Skeletal muscle cell (primary cell): ENCODE measurements at places on chromosomes 7 and 10.

DNA sequence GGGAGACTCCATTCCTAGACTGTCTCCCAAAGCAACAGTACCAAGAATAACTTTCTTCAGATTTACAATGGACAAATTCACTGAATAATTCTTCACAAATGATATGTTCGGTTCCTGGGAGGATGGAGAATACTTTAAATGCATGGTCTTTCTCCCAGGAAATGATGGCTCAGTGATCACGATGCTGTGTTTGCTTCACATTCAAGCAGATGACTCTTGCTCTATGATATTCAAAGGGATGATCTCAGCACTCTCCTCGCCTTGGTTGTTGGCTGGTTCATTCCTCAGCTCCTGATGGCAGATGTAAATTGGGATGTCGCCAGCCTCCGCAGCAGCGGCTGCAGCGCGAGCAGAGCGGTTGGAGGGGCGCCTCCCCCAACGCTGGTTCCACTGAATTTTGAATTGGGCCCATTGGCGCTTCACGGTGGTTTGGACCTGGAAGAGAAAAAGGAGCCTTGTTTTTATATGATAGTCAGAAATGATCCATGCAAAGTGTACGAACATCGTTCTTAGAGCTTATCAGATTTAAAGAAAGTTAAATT is 148.3 kb downstream of the CALCR start:
- no peak for DNase-seq

- no peak for DNase-seq
These were observed 12.4 kb downstream of the UBE2H start for GRCh38 chr7:129940329-129940728.

GRCh38 chr10:132564249-132564605 is 26.6 kb downstream of the INPP5A start:
- no peak for DNase-seq

DNA sequence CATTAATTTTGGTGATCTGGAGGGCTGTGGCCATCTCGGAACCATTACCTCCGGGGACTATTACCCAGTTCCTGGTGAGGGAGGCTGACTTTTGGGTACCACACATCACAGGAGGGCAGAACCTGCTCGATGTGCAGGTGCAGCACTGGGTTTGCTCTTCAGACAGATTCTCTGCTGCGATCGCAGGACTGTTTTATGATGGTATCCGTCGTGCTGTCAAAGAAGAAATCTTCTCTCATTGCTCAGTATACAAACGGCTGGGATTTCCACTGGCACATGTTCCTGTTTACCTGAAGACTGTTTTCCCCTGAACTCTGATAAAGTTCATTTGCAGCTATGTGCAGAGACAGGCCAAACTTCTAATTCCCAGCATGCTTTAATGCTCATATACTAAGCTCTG is 27.2 kb upstream of the SHH start:
- DNase-seq, result no peak

GRCh38 chr10:6650586-6650985 is 70.5 kb upstream of the PRKCQ start:
- DNase-seq, result no peak

DNA sequence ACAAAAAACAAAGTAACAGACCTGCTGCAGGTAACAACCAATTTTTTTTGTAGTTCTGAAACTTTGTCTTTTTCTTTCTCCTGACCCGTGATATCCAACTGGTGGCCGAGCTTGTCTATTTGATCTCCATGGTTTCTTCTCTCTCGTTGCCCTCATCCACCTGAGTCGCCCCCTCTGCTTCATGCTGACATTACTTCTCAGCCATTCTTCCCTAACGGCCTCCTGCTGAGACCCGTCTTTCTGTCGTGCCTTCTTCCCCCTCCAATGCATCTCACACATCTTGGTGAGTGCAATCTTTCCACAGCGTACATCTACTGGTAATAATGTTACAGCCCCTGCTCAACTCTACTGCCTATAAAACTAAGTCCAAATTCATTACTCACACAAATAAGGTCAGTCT is 352.9 kb downstream of the RNLS start:
- DNase-seq, result no peak

GRCh38 chr10:43867667-43868565 is 219.2 kb upstream of the ZNF32 start:
- DNase-seq, result no peak

DNA sequence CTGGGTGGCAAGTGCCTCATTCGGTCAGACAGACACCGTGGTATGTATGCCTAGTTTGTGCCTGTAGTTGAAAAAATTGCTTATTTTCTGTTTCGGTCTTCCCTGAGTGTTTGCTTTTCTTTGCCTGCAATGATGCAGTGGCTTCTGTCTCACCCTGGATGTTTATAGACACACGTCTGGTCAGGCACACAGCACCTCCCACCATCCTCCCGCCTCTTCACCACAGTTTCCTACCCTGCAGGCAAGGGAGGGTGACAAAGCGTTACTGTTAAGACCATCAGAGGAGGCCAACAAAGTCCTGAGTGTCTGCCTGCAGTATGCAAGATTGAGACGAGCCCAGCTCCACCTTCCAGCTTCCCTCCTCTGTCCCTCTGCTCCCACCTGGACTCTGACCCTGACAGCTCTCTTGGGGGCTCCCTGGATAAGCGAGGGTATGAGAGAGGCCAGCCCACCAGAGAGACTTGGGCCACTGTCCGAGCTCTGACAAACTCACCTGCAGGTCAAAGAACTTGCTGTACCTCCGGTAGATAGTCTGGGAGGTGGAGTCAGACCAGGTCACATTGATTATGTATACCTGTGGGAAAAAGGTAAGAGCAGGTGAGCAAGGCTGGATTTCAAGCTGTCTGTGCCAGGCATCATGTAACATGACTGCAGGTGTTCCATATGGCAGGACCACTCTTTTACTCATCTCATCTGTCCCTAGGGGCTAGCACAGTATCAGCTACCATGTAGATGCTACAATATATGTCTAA is 54.4 kb downstream of the SH3PXD2A start:
- no peak for DNase-seq

DNA sequence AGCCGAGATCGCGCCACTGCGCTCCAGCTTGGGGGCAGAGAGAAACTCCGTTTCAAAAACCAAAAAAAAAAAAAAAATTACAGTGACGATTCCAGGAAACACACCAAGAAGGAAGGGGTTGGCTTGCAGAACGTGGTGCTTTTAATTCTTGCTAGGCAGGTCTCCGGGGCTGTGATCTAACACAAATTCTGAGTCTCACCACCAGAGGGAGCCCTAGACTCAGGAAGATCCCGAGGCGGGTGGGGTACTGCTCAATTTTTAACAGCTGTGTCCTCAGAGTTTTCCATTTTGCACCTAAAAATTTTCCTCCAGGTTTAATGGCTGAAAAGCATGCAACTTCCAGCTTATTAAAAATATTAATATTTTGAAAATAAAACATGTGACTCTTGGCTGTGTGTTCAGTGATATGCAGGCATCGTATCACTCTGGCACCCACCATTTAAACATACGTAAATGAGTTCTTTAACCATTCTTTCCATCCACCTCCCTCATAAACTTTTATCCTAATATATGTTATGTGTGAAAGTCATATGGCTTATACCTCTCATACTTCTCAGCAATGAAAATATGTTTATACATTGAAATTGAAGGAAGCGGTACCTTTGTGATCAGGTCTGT is 26.5 kb upstream of the NUB1 start:
- no peak for DNase-seq

- DNase-seq, result no peak
These were observed 89.0 kb upstream of the SEPHS1 start for GRCh38 chr10:13437026-13437555.

DNA sequence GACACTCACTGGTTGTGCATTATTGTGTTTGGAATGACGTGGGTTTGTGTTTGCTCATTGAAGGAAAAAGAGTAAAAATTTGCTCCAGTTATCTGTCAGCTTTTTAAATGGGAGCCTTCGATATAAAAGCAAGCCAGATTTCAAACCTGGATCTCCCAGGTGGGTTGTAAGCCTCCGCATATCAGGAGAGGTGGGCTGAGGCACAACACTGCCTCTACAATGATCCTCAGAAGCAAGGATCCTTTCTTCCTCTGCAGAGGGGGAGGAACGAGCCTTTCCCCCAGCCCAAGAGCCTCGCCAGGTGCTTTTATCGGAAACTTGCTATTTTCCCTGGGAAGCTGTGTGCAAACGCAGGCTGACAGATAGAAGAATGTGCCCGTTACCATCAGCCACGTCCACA is 331.0 kb upstream of the MGMT start:
- DNase-seq, result no peak

- DNase-seq, result peak; percentile 67
These were observed 93.5 kb downstream of the WNT2 start for GRCh38 chr7:117229350-117229749.

DNA sequence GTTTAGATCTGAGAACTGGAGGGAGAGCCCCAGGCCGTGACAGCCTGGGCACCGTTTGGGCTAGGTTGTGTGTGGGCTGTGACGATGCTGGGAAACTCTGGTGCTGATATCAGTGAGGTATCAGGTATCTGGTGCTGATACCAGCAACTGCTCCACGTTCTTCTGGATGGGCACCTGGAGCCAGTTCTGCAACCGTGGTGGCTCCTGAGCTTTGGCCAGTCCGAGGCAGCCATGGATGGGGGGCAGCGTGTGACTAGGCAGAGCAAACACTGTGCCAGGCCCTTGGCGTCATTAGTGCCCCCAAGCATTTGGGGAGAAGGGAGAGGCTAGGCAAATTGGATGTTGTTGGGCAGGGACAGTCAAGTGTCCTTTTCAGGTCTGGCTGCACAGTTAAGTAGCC is 57.9 kb downstream of the ZNF467 start:
- no peak for DNase-seq

- no peak for DNase-seq
These were observed 79.6 kb downstream of the BMPR1A start for GRCh38 chr10:86836044-86836443.

DNA sequence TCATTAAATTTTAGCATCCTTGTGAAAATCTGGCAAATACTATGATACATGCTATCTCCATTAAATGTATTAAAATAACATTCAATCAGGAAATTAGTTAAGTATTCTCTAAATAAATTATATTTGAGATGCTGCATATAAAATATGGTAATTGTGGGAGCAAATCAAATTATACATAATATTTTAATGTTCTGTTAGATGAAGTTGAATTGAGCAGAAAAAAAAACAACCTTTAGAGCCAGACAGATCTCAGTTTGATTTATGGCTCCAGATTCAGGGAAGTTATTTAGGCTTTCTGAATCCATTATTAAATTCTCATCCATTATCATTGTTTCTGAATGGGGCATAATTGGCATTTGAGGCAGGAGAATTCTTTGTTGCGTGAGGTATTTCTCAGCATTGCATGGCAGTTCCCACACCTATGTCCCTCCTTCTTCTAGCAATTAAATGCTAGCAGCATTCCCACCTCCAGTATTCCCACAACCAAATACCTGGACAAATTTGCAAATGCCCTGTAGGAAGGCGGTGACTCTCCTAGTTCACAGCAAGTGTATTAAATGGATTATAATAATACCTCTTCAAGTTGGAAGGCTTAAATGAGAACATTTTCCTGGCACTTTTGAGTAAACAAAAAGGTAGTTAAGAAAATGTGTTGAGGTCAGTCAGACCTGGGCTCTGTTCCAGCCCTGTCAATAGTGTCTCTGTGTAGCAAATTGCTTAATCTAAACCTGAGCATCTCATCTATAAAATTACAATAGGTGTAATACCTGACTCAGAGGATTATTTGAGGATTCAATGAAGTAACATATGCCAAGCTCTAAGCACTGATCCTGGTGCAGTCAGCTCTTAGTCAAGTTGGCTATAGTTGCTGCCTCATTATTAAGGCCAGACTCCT is 108.9 kb downstream of the RNLS start:
- no peak for DNase-seq

DNA sequence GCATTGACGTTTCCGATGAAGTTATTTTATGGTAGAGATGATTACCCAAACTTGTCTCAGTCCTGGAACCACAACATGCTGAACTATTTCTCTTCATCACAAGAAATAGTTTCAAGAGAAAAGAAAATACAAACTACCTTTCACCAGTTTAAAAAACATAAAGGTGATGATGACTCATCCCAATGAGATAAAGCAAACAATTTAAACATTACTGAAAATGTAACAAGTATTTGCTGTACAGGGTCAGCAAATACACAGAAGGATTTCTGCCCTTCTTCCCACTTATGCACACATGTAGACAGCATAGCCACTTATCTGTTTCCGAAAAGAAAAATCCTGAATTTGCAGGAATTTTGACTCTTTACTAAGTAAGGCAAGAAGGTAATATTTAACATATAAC is 50.8 kb downstream of the RHOBTB1 start:
- DNase-seq, result no peak

DNA sequence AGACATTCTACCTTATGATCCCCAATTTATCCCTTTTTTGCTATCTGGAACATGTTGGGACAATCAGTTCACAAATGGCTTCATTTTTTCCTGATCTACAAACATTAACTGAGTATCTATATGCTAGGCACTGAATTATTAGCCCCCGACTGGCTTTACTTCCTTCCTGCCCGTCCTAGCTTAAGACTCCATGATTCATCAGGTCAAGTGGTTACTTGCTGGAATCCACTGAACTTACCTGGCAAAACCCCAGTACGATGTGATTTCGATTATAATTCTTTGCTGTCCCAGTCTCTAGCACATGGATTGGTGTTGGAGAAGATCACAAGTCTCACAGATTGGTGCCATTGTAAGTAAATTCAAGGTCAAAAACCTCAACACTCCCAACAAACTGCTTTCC is 77.1 kb downstream of the ORC5 start:
- DNase-seq, result no peak

DNA sequence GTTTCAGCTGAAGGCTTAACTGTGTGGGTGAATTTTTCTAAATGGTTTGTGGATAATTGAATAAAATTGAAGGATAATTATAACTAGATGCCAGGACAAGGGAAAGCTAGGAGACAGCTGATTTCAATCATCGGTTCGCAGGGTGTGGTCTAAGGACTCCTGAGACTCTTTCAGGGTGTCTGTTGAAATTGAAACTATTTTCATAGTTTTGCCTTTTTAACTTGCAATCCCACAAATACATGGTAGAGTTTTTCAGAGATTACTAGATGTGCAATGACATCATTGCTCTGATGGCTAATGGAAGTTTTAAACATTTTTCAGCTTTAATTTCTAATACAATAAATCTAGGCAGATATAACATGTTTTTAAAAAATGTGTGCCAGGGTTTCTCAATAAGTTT is 18.5 kb downstream of the TRUB1 start:
- no peak for DNase-seq

GRCh38 chr10:75606203-75606779 is 174.9 kb downstream of the LRMDA start:
- DNase-seq, result no peak

DNA sequence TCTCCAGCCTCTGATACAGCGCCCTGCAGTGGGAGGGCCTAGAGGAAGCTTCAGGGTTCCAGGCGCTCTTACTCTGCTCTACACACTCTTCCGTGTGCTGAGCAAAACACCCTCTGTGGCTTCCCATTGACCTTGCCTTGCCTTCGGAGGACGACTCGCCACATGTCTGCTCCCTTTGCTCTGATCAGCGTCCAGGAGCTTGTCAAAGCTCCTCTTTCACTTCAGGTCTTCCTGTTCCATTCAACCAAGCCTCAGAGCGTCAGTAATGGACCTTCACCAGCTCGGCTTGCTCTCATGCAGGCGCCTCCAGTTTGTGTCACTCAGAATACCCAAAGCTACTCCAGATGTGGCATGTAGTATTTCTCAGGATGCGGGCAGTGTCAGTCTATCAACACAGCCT is 173.9 kb downstream of the ARID5B start:
- DNase-seq, result no peak

- no peak for DNase-seq
These were observed 11.3 kb downstream of the PLAU start for GRCh38 chr10:73922007-73922863.
